Immature natural killer cell (primary cell): ENCODE measurements at places on chromosomes 1 and 21. TPM values are rescaled to one million over a fixed set of nuclear protein-coding genes. Genes with fewer than 3 reads are reported as not detected.

- no peak for DNase-seq
Observed at GRCh38 chr1:6922096-6922931, 137.1 kb downstream of the CAMTA1 start.

GRCh38 chr1:22654692-22655091, 1.7 kb downstream of the C1QB start:
- no peak for DNase-seq

GRCh38 chr21:39529026-39529425, 77.3 kb downstream of the SH3BGR start:
- DNase-seq = no peak

DNA sequence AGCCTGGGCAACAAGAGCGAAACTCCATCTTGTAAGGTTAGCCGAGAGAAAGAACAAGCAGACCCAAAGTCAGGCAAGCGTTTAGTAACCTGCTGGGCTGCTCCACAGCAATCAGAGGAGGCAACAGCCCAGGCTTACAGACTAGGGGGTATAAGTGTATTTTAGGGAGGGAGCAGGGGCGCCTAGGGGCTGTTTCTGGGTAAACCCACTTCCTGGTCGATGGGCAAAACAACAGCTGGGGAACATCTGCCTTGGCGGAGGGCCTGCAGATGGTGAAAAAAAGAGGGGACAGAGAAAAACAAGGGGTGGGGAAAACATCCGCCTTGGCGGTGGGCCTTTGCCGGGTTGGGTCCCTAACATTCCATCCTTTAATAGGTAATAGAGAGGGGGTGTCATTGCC, 5.2 kb downstream of the TAS1R1 start:
- no peak for DNase-seq

DNA sequence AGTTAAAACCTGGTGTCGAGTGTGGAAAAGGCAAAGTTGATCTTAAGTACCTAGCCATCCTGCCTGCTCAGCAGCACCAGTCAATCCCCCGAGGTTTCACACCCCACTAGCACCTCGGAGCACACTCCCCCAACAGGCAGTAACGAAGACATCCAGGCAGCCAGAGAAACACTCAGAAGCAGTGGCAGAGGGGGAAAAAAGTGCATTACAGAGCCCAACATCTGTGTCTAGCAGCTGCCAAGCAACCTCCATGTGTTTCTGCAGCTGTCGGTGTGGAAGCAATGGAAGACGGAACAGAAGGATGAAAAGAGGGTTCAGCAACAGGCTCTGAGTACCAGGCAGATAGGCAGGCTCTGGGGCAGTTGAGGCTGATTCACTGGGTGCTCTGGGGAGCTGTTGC, 73.4 kb upstream of the PROX1 start:
- DNase-seq = no peak

- DNase-seq = peak; percentile 37
Observed at GRCh38 chr1:112808861-112809684, 93.9 kb upstream of the PPM1J start.

- DNase-seq = no peak
Observed at GRCh38 chr1:67524143-67525052, 94.2 kb upstream of the SERBP1 start.

DNA sequence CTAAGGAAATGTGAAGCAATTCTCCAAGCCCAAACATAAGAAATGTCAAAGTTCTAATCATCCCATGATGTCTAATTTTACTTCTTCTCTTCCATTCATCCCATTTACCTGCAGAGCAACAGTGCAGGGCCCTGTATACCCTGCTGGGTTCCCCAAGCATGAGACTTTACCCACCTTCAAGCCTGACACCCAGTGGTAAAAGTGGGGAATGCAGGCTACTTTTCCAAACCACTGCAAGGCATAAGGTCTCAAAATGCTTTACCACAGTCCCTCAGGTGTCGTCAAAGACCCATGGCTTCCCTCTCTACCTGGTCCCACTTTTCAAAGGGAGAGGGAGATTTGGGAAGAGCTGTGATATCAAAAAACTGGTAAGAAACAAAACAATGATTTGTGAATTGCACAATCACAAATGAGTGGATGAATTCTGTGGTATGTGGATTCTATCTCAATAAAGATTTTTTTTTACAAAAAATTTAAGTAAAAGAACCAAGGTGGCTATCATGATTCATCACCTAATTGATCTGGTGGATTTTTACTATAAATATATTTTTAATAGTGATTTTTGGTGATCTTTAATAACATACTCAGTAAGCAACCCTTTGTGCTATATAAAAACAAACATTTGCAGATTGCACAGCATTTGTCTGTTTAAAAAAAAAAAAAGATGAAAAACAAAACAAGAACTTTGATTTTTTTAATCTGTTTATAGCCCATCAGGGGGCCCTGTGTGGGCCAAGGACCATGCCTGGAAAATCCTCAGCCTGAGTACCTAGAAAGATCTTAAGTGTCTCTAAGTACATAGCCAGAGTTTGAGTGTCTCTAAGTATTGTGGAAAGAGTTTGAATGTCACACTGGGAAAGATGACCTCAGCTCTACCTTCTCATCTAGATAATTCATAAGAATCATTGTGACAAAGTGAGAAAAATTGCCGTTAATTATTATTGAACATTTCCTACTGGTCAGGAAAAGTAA, 73.1 kb upstream of the GJB5 start:
- DNase-seq = no peak

DNA sequence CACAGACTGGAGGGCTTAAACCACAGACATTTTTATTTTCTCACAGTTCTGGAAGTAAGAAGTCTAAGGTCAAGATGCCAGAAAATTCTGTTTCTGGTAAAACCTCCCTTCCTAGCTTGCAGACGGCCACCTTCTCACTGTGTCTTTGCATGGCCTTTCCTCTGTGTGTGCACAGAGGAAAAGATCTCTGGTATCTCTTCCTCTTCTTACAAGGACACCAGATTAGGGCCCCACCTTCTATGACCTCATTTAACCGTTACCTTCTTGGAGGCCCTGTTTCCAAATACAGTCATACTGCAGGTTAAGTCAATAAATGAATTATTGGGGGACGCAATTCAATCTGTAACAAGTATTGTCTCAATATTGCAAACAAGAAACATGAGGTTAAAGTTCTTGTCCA, 63.0 kb upstream of the PRDX6 start:
- no peak for DNase-seq

GRCh38 chr21:40751221-40751620, 95.7 kb downstream of the DSCAM start:
- DNase-seq = no peak

DNA sequence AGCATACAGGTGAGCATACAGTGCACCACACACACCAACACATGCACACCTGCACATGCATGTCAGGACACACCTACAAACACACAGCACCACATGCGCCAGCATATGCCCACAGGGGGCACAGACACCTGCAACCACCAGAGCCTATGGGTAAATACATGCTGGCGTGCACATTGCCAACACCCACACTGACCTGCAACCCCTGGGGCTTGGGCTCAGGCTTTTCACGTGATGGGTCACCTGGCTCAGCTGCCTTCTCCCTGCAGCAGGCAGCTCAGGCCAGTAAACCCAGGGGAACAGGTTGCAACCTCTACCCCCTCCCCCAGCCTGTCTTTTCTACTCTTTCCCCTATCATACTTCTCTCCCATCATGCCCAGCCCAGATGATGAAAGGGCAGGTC, 8.1 kb downstream of the CD247 start:
- DNase-seq = peak; percentile 28

- DNase-seq = no peak
Observed at GRCh38 chr1:225653463-225654276, 747 bp upstream of the ENAH start.

- no peak for DNase-seq
Observed at GRCh38 chr1:186164773-186165172, 210.3 kb downstream of the TPR start.

- DNase-seq = no peak
Observed at GRCh38 chr1:8629241-8630091, 188.0 kb downstream of the RERE start.

GRCh38 chr1:171212607-171213351, 27.7 kb downstream of the FMO2 start:
- DNase-seq = no peak

DNA sequence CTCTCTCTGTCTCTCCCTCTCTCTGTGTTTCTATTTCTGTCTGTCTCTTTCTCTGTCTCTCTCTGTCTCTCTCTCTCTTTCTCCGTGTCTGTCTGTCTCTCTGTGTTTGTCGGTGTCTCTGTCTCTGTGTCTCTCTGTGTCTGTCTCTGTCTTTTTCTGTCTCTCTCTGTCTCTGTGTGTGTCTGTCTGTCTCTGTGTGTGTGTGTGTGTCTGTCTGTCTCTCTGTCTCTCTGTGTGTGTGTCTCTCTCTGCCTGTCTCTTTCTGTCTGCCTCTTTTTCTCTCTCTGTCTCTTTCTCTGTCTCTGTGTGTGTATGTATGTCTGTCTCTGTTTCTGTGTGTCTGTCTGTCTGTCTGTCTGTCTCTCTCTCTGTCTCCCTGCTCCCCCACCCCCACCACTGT, 31.7 kb upstream of the ZC3H12A start:
- DNase-seq = no peak

Gene NR0B2
- polyA plus RNA-seq = not detected

Gene KIRREL1
- not detected for polyA plus RNA-seq

Gene SPRR1A
- polyA plus RNA-seq = not detected

Gene KCNA2
- polyA plus RNA-seq = not detected

Gene OR2G6
- not detected for polyA plus RNA-seq

Gene RAB25
- not detected for polyA plus RNA-seq

Gene GJA8
- polyA plus RNA-seq = not detected

Gene MATN1
- not detected for polyA plus RNA-seq

Gene RNU1-1
- 28.1 TPM for polyA plus RNA-seq

Gene GAS5
- 158 TPM for polyA plus RNA-seq
